Activated CD4-positive, alpha-beta T cell treated with anti-CD3 and anti-CD28 coated beads, Interleukin-2, amount 50 U/mL, for 4 hours (primary cell): ENCODE measurements at places on chromosomes 2 and 18.

DNA sequence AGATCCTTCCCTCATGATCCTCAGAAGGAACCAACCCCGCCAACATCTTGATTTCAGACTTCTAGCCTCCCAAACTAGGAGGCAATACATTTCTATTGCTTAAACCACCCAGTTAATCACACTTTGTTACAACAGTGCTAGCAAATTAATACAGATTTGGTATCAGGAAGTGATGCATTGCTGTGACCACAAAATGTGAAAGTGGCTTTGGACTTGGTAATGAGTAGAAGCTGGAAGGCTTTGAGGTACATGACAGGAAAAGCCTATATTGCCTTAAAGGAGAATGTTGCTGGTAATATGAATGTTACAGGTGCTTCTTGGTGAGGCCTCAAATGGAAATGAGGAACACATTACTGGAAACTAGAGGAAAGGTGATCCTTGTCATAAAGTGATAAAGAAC is 260.3 kb downstream of the SATB2 start:
- no peak for DNase-seq

GRCh38 chr2:8592736-8593135 is 89.1 kb upstream of the ID2 start:
- no peak for DNase-seq

- DNase-seq: no peak
These were observed 31.5 kb downstream of the MRPL33 start for GRCh38 chr2:27803046-27803445.

DNA sequence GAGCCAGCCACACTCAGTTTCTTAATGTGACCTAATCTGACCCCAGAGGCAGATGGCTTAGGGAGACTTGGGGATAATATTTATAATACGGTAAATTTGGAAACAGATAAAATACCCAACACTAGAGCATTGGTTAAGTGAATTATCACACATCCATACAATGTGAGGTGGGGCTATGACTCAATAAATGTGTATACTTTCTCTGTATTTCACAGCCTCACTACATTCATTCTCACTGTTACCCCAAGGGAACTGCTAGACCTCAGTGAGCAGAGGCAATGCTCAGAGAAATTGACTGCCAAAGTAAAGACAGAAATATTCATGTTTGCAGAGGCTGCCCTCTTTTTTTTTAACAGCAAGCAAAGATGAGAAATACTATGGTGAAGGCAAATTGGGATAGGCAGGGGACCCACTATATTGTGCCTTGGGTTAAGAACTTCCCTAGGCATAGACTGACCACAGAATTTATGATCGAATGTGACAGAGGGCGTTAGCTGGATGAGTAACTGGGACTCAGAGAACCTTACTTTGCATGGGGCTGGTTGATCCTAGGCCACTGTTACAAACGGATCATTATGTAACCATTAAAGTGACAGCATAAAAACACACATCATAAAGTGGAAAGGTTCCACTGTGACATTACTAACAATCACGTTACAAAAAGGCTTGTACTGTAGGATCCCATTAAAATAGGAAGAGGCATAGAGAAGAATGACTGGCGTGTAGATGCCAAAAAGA is 246.0 kb upstream of the LYPD1 start:
- DNase-seq: no peak

GRCh38 chr2:198653311-198653710 is 804.4 kb downstream of the SATB2 start:
- DNase-seq: no peak

- DNase-seq: no peak
These were observed 190.5 kb downstream of the ALPK2 start for GRCh38 chr18:58438161-58438957.

- DNase-seq: no peak
These were observed 45.6 kb downstream of the HDLBP start for GRCh38 chr2:241269707-241270520.

- no peak for DNase-seq
These were observed 57.4 kb downstream of the ADI1 start for GRCh38 chr2:3461801-3462492.
